ENCODE measurements at places on chromosomes 4 and X.

DNA sequence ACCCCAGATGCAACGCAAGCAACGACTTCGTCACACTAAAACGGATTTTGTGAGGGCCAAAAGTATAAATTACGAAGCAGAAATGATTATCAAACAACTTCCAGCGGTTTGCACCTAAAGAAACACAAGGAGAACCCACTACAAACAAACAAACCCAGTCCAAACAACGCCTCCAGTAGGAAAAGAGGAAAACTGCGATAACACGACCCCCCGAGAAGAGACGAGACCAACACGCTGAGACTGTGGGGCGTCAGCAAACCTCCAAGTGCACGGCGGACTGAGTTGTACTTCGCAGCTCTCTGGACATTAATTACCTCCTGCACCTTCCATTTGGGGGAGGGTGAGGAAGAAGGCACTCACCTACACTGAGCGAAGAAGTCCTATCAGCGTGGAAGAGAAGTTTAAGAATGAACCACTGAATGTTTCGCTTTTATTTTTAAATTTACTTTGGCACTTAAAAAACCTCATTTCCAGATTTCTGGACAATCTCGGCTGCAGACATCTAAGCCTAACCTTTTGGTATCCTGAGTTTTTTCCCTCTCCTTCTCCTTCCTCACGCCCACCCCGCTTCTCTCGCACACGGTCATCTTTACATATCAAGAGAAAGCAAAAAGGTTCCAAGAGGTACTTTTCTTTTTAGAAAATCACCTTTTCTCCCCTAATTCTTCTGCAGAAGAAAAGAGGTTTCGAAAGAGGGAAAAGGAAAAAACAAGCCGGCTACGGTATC, at the start of gene MAB21L2:
Gene MAB21L2 (plus strand): TSS at position 6 of the 727 bp plus-strand sequence. CDS start 879 bp downstream, outside the sequence.
- DNase-seq, result no peak

GRCh38 chrX:12978205-12979025, 3.5 kb downstream of the TMSB4X start:
- peak; percentile 88 for DNase-seq

GRCh38 chrX:3636803-3637202, 76.6 kb downstream of the PRKX start:
- no peak for DNase-seq

DNA sequence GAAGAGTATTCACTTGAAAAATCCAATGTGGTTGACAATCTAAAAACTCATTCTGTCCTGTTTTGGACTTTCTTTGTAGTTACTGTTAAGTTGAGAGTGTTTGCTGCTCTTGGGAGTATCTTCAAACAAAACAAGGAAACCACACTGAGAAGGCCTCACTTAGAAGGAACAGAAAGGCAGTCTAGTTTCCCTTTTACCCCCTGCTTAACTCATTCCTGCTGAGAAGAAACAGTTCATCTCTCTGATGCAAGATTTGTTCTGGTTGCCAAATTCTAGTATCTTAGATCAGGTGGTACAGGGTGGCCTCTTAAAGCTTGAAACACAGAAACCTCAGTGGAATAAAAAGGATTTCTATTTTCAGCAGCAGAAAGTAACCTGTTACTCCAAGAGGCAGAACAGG, 41.4 kb downstream of the GUCY2F start:
- DNase-seq, result no peak

DNA sequence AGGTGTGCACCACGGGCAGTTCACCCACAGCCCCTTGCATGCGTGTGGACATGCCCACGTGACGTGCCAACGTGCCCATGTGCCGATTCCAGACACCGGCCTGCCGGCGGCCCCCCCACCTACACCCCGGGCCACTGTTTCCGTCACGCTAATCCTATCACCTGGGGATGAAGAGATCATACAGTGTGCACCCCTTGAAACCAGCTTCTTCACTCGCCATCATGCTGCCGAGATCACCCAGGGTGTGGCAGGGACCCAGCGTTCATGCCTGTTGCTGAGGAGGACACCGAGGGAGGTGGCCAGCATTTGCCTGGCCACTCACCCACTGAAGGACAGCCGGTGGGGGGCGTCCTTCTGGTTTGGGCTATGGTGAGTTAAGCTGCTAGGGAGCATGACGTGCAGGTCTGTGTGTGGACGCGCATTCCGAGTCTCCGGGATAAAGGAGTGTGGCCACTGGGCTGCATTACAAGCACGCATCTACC, 14.1 kb downstream of the CTBP1 start:
- DNase-seq, result no peak

GRCh38 chr4:3483471-3483921, 20.4 kb downstream of the DOK7 start:
- no peak for DNase-seq

GRCh38 chr4:183801457-183802165, 103.5 kb upstream of the STOX2 start:
- no peak for DNase-seq

DNA sequence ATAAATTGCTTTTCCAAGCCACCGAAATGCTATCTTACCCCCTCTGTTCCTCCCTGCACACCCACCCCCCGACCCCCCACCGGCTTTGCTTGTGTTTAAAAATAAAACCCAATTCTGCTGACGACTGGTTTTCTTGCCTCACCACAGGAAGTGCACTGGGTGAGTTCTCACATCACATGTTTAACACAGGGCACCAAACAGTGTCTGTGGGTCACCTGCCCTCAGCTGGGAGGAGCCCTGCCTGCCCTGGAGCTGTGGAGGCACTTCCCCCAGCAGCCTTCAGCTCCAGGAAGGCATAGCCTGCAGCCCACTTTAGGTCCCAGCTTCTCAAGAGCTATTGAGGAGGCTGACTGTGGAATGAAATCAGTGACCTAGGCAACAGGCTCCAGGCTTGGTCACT, 8.8 kb downstream of the TMEM255A start:
- DNase-seq, result no peak

DNA sequence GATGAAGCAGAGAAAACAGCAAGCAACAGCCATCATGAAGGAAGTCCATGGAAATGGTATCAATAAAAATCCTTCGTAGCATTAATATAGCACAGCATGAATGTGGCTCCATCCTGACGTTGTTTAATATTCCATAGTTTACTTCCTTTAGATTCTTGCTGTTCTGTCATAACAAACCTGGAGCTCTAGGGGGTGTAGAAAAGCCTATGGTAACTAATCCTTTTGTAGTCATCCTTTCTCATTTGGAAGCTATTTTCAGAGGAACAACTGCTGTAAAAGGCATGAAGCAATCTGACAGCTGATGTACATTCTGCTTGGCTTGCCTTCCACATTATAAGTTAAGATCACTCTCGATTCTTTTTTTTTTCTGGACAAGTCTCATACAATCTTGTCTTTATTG, 914 bp downstream of the MYOZ2 start:
- DNase-seq, result no peak

GRCh38 chrX:118552121-118552900, 56.7 kb downstream of the DOCK11 start:
- DNase-seq, result no peak

- DNase-seq, result no peak
These were observed 19.5 kb downstream of the CNGA2 start for GRCh38 chrX:151754047-151754429.

- DNase-seq, result no peak
These were observed 6.1 kb upstream of the ABRAXAS1 start for GRCh38 chr4:83490876-83491450.

DNA sequence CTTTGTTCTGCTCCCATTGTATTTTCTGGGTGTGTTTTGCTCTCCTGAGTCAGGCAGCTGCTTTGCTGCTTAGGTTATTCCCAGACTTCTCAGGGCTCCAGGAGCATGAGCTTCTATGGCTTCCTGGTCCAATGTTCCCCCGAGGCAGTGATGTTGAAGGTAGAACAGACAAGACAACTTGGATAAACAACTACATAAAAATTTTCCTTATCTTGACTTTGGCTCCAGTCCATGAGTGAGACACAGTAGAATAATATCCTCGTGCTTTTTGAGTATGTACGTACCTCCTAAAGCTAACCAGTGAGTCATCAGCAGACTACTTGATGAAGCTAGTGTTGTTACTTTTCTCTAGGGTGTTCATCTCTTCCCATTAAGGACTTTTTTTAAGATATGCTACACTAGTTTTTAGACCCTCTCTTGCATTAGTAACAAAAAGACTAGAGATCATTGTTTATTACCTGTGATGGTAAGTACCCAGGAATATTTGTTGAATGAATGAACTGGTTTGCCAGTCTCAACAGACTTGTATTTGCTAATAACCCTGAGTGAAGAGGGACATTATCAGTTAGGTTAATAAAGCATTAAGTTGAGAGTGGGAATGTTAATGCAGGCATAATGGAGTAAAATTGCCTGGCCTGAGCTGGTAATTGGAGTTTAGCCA, 131.9 kb downstream of the FHIP1A start:
- no peak for DNase-seq

DNA sequence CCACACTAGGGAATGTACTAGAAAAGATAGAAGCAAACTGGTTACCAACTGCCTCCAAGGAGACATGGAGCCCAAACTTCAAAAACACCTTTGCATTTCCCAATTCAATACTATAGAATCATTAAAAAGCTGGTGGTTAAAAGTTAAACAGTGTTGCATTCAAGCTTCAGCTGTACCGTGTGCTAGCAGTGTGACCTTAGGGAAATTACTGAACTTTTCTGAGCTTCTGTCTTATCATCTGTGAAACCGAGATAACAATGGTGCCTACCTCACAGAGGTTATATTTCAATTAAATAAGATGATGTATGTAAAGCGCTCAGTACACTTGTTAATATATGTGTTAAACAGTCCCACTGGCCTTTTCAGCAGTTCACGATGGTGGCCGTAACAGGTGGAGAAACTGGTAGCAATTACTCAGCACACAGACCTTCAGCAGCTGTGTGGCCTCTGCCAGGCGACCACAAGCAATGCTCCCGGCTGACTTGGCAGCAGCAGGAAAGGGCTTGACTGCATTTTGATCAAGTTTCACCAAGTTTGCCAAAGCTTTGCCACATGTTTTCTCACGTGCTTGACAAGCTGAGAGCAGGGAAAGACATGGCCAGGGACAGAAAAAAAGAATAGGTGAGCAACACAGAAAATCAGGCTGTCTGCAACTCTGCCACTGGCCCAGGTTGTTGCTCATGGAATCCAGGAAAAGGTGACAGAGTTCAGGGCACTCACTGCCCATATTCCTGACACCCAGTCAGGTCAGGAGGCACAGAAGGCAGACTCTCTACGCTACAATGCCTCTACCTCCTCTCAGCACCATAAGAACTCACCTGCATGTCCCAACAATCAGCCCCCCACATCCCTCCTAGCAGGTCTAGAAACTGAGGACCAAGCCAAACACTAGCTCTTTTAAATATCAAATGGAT, 72.1 kb downstream of the PARM1 start:
- no peak for DNase-seq

DNA sequence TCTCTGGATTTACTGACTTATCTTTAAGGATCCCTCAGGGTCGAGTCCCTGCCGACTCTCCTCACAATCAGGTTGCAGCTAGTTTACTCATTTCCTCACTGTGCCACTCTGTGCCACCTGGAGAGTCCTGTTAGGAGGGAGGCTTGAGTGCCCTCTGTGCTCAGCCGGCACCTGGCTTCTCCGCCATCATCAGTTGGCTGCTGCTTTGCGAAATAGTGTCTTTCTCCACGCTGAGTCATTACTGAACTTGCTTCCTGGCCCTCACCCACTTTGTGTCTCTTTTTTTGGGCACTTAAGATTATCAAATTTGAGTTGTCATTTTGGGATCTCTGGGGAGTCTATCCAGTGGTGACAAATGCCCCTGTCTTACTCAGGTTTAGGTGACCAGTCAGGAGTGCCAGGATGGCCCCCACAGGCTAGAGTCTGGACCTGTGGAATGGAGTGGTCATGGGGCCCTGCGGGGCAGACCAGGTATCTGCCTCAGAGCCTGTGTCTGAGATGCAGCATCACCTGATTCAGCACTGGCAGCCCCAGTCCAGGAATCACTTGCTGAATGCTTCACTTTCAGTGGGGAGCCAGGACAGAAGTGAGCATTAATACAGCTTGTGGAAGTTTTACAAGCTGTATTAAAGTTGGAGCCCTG, 37.7 kb downstream of the JADE1 start:
- no peak for DNase-seq

DNA sequence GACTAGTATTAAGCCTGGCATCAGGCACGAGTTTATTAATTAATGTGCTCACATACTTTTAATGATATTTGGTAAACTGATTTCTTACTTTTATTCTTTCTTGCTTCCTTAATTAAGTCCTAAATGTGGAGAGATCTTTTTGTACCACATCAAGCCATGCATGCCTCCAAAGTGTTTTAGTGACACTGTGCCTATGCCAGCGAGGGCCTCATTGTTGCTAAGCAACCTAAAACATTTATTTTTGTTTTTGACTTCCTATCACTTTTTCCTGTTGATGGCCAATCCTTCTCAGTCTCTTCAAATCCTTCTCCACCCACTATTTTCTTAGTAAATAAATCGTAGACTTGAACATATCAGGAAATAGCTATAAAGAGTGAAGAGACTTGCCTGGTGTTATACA, 5.5 kb upstream of the NSUN7 start:
- DNase-seq, result no peak

- peak; percentile 85 for DNase-seq
These were observed 5.3 kb downstream of the ZFYVE28 start for GRCh38 chr4:2412885-2413716.

DNA sequence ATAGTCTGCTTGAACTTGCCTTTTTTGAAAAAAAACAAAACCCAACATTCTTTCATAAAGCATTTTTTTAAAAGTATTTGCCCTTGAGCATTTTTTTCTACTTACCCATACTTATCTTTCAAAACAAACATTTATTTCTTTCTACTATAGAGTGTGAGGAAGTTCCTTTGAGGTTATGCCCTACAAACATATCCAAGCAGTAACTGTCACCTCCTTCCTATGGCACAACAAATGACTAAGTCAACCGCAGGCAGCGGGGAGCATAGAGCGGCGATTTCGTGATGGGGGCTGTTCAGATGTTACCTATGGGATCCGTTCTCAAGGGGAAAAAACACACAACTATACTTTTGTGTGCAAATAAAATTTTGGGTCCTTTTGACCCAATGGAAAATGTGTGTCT, 19.4 kb downstream of the SPRY1 start:
- no peak for DNase-seq

- DNase-seq, result peak; percentile 6
These were observed 538 bp downstream of the SCML2 start for GRCh38 chrX:18353931-18354368.

DNA sequence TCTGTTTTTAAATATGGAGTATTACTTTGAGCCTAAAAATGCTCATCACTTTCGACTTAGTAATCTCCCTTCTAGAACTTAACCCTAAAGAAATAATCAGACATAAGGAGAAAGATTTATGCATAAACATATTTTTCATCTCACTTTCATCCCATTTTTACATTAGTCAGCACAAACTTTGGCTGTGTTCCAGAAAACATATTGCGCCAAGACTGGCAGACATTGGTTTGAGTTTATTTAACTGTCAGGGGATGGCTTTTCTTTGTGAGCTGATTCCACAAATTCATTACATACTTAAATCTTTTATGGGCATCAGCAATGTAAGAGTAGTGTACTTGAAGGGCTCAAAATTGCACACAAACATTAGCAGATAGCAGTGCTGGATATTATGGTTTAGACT, 23.7 kb downstream of the MAOA start:
- no peak for DNase-seq
